ENCODE measurements at places on chromosomes 5 and 9.

DNA sequence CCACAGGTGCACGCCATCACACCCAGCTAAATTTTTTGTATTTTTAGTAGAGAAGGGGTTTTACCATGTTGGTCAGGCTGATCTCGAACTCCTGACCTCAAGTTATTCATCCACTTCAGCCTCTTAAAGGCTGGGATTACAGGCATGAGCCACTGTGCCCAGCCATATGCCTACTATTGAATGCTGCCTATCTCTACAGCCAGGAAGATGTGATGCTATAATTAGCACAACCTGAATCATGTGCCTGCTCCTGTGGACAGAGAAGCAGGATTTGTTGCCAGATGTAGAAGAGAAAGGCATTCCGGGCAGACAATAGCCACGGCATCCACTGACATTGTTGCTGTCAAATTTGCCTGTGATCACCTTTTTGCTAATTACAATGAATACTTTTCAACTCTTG is 24.4 kb upstream of the MLLT3 start:
- DNase-seq: no peak

DNA sequence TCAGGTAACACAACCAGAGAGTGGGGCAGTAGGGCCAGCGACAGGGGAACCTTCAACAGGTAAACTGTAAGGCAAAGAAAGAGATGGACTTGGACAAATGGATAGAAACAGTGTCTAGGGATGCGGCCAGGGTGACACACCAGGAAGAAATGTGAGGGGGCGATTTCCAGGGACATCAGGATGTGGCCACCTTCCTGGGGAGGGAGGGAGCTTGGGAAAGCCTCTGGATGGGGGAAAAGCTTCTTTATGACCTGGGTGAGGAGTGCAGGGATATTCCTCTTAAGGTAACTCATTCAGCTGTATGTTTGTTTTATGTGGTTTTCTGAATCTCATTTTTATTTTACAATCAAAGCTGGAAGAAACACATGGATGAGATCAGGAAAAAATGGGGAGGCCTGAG is 11.9 kb upstream of the NXNL2 start:
- no peak for DNase-seq

DNA sequence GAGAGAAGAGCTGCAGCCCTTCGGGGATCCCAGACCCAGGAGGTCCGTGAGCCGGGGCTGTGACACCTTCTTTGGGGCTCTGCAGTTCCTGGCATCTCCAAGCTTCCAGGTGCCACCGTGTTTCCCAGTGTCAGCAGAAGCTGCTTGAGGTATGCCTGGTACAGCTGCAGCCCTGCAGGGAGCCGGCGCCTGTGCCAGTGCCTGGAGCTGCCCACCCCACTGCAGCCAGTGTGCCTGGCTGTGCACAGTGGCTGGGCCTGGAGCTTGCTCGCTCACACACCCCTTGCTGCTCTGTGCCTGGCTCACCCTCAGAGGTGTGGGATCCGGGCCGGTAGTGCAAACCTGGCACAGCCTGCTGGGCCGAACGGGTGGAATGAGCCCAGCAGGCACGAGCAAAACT is 65.5 kb downstream of the NACC2 start:
- DNase-seq: no peak

DNA sequence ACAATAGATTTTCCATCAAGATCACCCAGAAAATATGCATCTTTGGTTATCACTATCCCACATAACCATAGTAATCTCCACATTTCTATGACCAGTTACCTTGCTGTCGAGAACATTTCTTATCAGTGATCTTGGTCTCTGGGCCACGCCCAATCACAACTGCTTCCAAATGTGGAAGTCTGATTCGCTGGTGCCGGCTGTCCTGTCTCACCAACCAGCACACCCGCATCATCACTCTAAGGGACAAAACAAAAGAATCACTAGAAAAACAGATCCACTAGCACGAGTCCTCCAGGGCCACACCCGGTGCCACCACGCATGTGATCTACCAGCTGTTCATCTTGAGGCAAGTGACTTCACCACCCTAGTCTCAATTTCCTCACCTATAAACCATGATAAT is 11.8 kb downstream of the APTX start:
- no peak for DNase-seq

- DNase-seq: peak; percentile 94
Measured at GRCh38 chr5:177454397-177455035, 7.9 kb downstream of the PRR7 start.

DNA sequence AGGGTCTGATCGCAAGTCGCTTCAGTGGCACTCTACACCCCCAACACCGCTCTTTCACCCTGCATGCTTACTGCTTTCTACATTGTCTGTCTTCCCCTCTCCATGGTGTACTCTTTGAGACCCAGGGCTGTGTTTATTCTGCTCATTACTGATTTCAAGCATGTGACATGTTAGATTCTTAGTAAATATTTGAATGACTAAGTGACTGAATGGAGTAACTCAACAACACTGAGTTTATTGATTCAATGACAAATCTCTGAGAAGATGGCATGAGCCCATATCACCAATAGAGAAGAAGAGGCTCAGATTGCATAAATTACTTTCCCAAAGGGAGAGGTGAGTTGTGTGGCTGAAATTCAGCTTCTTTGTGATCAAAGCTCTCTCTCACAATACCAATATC is 89.7 kb upstream of the OSMR start:
- no peak for DNase-seq

DNA sequence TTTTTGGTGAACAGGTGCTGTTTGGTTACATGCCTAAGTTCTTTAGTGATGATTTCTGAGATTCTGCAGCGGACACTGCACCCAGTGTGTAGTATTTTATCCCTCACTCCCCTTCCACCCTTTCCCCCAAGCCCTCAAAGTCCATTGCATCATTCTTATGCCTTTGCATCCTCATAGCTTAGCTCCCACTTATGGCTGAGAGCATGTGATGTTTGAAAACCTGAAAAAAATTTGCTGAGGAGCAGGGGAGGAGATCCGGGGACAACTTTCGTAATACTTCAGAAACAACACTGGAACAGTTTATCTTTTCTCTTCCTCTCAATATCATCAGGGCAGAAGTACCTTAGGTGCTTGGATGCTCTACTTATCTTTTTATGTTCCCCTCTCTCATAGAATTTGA is 226.4 kb downstream of the ADAMTS6 start:
- no peak for DNase-seq

- no peak for DNase-seq
Measured at GRCh38 chr9:27800159-27800558, 226.9 kb upstream of the C9orf72 start.

DNA sequence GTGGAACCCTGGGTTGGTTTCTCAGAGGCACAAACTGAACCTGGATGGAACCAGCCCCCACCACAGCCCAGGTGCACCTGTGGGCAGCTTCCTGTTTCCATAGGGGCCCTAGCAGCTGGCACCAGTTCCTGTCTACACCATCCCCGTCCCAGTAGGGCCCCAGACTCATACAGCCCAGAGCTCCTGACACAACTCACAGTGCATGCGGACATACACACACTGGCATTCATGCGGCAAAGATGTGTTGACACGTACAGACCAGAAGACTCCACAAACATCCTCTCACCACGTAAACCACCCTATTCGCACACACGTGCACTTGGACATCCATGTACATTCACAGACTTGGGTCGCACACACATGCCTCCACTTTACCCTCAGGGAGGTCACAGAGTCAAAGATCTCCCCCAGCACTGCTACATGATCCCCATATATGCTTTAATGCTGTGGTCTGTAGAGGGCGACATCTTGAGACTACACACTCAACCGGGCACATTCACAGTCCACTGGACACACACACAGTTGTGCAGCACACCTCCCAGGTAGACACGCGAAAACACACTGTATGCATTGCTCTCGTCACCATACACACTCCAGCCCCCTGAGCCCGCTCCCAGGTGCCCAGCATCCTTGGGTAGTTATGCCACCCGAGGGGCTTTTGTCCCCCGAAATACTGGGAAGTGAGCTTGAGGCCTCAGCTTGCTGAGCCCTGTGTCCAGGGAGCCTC is 22.4 kb downstream of the CXXC5 start:
- DNase-seq: no peak

- DNase-seq: no peak
Measured at GRCh38 chr9:125276771-125277170, 15.1 kb downstream of the GAPVD1 start.

GRCh38 chr5:91141642-91142041 is 241.5 kb downstream of the ARRDC3 start:
- DNase-seq: no peak

DNA sequence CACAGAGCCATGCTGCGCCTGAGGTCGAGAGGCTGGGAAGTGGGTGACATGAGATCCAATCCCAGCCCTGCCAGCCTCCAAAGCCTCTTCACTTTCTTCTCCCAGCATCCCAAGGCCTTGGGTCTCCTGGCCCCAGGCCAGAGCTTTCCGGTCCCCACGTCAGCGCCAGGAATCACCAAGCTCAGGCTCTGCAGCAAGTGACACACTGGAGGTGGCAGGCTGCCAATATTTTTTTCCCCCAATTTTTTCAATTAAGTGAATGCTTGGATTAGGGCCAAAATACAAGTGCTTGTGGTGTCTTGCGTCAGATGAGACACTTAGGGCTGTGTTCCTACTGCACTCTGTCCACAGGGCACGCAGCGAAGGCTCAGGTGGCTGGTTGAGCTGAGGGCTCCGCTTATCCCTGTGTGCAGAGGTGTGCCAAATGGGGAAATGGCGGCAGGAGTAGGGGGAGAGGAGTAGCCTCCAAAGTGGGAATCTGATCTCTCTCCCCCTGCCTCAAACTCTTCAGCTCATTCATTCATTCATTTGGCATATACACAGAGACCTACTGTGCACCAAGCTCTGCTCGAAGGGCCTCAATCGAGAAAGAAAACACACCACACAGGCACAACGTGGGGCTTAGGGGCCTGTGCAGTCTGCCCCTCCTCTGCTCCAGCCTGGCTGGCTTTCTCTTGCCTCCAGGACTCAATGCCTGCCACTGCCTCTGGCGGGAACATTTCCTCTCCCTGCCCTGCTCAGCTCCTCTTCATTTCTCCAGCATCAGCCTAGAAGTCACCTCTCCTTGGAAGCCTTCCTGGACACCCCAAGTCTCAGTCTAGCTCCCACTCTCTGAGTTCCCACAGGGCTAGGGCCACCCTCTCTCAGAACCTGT is 16.6 kb downstream of the SH3PXD2B start:
- DNase-seq: peak; percentile 59

- no peak for DNase-seq
Measured at GRCh38 chr5:179312557-179313235, 32.6 kb downstream of the ADAMTS2 start.

- DNase-seq: no peak
Measured at GRCh38 chr5:135119481-135119880, 85.5 kb upstream of the PITX1 start.

DNA sequence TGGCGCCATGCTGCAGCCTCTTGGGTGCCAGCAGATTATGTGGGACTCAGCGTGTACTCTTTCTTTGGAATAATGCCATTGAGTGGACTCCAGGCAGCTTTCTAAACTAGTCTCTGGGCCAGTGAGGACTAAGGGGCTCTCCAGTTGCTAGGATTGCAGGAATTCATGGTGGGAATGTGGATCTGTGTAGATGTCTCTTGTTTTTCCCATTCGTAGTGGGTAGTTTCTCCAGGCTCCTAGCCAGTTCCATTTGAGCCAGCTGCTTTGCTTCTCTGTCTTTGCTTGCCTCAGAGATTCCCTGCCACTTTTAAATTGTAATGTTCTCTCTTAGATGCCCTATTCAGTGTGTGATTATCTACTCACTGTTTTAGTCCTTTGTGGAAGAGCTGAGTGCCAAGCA is 42.6 kb downstream of the SLF1 start:
- DNase-seq: no peak

DNA sequence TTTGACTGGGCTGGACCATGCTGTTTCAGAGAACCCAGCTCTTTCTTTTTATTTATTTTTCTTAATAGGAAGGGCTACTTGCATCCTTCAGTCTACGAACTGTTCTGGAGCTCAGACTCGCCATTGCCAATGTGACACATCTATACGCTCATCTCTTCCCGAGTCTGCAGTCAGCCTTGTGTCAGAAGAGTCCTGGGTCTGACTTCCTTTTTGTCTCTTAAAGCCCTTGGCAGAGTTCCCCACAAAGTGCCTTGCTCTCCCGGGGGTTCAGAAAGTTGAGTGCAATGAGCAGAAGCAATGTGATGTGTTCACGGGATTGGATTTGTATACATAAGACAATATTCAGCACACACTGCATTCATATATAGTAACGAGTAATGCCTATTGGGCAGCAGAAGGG is 140.4 kb downstream of the ATPSCKMT start:
- DNase-seq: no peak

DNA sequence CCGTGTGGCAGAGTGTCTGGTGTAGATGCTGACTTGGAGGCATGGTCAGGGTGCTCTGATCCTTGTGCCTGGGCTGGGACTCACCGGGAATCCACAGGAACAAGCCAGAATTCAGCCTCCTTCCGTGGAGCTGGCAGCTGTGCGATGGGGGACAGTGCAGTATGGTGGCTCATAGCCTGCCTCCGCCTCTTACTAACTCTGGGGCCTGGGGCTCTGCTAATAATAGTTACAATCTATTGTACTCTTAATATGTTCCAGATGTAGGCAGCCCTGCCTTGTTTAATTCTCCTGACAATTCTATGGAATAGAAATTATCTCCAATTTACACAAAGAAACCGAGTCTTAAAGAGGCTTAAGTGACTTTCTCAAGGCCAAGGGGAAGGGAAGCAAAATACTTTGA is 77.6 kb downstream of the PCDH1 start:
- DNase-seq: no peak

DNA sequence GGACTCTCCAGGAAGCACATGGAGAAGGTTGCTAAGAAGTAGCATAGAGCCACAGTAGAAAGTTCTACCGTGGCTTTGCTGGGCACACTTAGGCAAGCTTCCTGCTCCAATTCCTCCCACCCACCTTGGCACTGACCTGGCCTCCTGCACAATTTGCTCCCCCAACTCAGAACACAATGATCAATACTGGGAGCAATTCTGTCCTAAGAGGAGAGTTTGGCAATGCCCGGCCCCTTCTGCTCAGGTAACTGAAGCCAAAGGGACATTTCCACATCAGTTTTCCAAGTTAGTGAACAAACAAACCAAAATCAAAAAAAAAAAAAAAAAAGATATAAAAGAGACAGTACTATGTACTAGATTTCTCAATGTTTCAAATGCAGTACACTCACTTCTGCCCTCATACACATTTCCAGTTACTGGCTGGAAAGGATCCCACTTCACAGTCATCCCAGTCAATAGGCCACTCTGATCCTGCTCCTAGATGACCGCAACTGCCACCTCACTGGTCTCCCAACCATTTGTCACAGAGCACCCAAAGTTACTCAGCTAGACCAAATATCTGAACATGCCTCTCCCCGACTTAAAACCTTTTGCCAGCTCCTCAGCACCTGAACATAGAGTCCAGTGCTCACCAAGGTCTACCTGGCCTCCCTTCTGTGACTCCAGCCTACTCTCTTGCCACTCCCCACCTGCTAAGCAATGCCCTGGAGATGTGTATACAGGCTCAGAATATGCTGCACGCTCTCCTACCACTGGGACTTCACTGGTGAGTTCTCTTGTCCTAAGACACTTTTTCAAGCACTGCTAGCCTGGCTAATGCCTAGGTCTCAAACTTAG is 21.3 kb downstream of the ABCA1 start:
- no peak for DNase-seq

DNA sequence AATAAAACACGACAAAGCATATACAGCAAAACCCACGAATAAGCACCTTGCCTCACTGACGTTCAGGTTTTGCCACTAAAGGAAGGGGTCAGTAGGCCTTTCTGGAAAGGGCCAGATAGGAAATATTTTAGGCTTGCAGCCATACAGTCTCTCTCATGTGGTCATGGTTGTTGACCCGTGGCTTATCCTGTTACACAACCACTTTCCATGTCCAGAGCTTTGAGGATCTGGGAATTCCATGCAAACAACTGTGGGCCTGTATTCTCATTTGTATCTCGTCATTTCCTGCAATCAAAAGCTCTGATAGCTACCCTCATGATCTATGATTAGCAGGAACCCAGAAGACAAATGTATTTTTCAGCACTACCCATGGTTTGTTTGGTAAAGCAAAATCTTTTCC is 108.3 kb downstream of the DRD1 start:
- DNase-seq: no peak

Measured in LoVo (cell line).